ENCODE measurements at places on chromosomes 5 and 9. TPM values are rescaled to one million over a fixed set of nuclear protein-coding genes. Genes with fewer than 3 reads are reported as not detected.

GLRA1 gene
- polyA plus RNA-seq, result not detected

F2R gene
- 19.9 TPM for polyA plus RNA-seq

FBP2 gene
- 86.4 TPM for polyA plus RNA-seq

TSLP gene
- polyA plus RNA-seq, result 0.43 TPM

SLC34A1 gene
- not detected for polyA plus RNA-seq

All from hindlimb muscle (tissue), 1 donor.